ENCODE measurements at places on chromosomes 4 and X.

DNA sequence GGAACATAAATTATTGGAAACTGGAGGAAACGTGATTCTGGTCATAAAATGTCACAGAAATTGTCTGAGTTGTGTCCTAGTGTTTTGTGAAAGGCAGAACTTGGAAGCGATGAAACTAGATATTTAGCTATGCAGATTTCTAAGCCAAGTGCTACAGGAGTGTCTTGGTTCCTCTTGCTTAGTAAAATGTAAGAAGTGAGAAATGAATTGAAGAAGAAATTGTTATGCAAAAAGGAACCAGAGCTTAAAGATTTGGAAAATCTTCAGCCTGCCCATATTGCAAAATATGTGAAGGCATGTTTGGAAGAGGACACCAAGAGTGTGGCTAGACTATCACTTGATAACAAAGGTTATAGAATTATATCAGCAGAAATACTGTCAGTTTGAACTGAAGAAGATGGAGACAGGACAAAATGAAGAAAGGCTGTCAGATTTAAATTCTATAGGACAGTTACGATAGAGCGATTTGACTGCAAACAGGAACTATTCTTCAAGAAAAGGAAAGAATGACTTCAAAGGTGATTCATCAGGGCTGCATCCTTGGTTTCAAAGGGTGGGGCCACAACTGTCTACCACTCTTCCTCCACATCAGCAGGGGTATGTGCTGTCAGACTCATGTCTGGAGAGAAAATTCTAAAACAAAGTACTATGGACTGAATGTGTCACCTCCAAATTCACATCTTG, 9.4 kb upstream of the CDS1 start:
- no peak for DNase-seq

- no peak for DNase-seq
These were observed 96.3 kb downstream of the MAML3 start for GRCh38 chr4:140057701-140058100.

DNA sequence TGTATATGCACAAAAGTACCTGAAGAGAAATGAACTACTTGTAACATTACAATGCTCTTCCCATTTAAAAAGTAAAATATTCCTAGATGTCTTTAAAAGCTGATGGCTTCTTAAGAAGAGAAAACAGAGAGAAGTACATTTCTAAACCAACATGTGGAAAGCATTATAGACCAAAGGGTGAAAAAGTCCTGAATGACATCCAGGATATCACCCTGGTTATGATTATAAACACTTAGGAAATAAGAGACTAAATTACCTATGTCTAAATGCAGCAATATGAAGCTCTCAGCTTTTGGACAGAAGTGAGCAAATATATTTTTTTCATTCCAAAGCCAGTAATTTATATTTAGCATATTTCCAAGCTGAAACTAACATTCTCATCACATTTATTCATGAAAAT, 21.7 kb upstream of the EGFL6 start:
- no peak for DNase-seq

DNA sequence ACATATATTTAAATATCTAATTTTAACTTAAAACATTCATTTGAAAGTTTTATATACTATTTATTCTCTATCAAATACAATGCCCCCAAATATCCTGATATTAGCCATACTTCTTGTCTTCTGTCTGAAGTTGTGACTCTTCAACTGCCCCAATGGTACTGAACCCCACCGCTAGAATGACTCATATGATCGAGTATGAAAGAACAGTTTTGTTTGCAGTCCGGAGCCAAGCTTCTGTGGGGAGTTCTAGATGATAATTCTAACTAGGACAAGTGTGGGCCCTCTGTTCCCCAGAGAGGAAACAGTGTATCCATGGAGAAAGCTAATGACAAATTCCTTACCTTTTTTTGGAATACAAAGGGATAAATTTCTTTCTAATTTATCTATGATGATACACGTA, 24.7 kb upstream of the CT47A1 start:
- no peak for DNase-seq

DNA sequence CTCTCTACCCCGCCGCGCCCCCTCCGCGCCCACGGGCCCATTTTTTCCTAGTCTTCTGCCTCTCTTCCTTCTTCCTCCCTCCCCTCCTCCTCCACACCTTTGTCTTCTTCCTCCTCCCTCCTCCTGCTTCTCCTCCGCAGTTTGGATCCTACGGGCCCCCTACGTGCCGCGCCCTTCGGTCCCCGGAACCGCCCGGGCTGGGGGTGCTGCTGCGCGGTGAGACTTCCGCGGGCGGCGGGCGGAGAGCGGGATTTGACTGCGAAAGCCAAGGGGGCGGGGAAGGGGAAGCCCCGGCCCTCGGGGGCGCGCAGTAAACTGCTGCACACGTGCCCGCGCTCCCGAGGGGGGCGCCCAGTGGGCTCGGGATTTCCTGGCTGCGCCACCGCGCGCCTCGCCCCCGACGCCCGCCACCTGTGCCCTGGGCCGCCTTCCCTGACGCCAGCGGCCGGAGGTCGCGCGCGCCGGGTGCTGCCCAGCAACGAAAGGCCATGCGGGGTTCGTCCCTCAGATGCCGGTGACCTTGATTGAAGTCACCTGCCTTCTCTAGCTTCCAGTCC, 3.3 kb upstream of the NKX3-2 start:
- DNase-seq = peak; percentile 62

- DNase-seq = no peak
These were observed 316.7 kb upstream of the KLF3 start for GRCh38 chr4:38347251-38347650.

DNA sequence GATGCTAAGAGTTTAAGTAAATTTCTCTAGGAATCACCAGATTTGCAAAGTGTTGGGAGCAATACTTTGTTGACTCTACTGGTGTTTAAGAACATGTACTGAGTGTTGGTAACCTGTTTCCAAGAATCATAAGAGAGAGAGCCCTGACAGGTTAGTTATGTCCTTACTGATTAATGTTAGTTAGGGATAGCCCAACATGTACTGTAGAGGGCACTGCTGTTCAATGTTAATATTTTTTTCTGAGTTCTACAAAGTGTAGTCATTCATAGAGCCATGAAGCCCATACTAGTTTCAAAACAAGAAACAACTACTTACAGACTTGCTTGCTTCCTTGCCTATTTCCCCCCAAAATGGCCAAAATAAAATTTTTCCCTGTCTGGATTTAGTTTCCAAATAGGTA, 11.9 kb downstream of the TMPRSS11D start:
- DNase-seq = no peak

- no peak for DNase-seq
These were observed 27.6 kb upstream of the AGTR2 start for GRCh38 chrX:116142976-116143375.

DNA sequence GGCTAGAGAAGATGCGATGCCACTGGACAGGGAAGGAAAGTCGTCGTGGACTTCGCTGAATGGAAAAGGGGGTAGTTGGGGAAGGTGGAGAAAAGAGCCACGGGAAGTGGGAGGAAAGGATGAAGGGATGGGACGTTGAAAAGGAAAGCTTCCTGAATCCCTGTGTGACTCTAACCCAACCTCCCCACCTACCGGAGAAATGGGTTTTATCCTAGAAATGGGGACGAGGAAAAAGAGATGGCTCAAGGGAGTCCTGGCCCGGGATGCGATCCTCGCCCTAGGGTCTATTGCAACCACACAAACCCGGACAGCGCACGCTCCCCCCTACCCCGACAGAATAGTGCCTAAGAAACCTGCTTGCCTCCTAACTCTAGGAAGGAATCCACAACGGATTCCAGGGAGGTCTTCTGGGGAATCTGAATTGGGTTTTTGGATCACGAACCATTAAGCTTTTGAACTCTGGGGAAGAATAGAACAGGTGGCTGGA, 738 bp upstream of the TSPAN5 start:
- no peak for DNase-seq

- no peak for DNase-seq
These were observed 12.4 kb downstream of the LAP3 start for GRCh38 chr4:17589355-17589754.
